ENCODE measurements at places on chromosomes 6 and 20.

GRCh38 chr6:158312672-158313397 lies 570 bp downstream of the TULP4 start:
- no peak for DNase-seq

- DNase-seq, result no peak
Observed at GRCh38 chr20:49579195-49579594, 11.3 kb upstream of the PTGIS start.

GRCh38 chr6:160007611-160008010 lies 38.7 kb downstream of the IGF2R start:
- DNase-seq, result no peak

DNA sequence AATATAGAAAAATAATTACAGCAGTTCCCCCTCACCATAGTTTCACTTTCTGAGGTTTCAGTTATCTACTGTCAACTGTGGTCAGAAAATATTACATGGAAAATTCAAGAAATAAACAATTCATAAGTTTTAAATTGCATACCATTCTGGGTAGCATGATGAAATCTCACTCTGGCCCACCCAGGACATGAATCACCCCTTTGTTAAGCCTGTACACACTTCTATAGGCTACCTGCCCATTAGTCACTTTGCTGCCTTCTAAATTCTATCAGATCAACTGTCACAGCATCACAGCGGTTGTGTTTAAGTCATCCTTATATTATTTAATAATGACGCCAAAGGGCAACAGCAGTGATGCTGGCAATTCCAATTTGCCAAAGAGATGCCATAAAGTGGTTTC lies 140.3 kb upstream of the RUNX2 start:
- DNase-seq, result no peak

- no peak for DNase-seq
Observed at GRCh38 chr6:136411025-136411325, 121.3 kb upstream of the BCLAF1 start.

- no peak for DNase-seq
Observed at GRCh38 chr6:21284166-21284565, 309.4 kb upstream of the SOX4 start.

GRCh38 chr6:167711768-167712730 lies 114.7 kb upstream of the AFDN start:
- DNase-seq, result no peak
